ENCODE measurements at places on chromosomes 1 and 21.

DNA sequence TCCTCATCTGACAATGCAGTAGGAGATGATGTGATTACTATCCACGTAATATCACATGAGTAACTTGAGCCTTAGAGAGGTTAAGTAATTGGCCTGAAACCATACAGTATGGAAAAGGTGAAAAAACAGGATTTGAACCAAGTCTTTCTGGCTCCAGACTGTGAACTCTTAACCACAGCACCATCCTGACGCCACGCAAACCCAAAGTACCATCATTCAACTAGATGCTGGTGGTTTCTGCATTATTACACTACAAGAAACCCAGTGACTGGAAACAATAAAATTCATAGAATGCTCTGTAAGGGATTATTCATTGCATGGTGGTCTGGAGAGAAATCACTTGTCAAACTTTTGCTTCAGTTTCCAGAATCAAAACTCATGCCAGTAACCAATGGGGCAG, 90.7 kb downstream of the MAB21L3 start:
- DNase-seq = no peak

DNA sequence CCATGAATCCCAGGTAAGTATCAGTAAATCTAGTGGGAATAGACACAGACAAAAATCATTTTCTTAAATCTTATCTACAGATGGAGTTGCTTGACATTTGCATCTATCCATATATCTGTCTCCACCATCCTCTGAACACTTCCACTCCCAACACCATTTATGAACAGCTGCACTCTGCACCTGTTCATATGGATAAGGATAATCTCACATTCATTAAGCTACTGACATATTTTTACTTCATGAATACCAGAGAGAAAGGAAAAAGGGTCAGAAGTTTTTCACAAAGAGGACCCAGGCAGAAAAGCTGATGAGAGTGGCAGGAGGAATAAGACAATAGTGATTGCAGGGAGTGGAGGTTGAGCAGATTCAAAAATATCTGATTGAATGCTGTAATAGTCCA, 222.6 kb downstream of the DNAH14 start:
- DNase-seq = no peak

DNA sequence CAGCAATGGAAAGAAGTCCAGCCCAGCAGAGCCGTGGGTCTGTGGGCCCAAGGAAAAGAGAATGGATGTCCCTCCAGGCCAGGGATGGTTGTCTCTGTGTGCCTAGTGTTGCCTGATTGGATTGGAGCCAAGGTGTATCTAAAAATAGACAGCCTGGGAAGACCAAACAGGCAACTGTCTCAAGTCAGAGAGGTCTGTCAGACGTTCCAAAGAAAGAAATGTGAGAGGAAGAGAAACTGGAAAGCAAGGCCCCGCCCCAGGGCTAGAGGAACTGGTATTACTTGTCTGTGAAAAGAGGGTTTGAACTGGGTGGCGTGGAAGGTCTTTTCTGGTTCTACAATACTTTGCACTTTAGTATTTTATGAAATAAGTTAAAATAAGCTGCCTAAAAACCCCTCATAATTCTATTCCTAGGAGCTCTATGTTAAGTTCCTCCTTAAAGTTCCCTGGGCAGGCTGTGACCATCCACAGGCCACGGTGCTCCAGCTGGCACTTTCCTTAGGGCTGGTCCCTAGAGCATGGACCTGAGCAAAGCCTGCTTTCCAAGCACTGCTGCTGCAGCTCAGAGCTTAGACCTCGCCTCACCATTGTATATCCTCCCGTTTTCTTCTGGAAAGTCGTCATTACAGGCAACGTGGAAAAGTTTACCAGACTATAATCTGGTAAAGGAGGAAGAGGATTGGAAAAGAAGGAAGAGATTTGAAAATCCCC, 151.6 kb downstream of the DISC1 start:
- DNase-seq = no peak

- DNase-seq = no peak
Observed at GRCh38 chr21:15455819-15456462, 273.8 kb upstream of the USP25 start.

GRCh38 chr1:111570781-111571181, 48.8 kb upstream of the RAP1A start:
- DNase-seq = peak; percentile 1

DNA sequence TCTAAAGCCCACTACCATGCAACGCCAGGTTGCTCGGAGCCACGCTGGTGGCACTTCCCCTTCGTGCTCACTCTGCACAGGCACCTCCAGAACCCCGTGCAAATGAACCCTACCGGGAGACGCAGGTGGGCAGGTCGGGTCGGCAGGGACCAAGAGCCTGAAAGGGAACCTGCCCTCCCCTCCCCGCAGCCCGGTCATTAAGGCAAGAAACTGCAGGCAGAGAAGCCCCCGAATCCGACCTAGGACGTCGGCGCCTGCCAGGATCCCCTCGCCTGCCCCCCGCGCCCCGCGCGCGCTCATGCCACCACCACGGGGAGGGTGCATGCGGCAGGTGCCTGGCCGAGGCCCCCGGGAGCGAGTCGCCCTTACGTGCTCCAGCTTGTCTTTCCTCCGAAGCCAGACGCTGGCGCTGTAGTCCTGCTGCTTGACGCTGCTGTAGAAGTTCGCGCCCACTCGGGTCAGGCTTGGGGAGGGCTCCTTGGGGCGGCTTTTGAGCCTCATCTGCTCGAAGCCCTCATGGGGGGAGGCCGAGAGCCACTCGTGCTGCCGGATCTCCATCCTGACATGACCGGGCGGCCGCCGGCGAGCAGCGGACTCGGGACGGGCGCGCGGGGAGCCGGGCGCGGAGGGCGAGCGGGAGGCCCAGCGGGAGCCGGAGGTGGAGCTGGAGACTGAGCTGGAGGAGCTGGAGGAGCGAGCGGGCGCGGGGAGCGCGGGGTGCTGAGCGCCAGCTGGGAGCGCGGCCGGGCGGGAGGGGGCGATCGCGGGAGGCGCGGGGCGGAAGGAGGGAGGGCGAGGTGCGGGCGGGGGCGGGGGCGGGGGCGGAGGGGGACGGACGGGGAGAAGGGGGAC, 552 bp downstream of the PLD5 start:
- DNase-seq = no peak

DNA sequence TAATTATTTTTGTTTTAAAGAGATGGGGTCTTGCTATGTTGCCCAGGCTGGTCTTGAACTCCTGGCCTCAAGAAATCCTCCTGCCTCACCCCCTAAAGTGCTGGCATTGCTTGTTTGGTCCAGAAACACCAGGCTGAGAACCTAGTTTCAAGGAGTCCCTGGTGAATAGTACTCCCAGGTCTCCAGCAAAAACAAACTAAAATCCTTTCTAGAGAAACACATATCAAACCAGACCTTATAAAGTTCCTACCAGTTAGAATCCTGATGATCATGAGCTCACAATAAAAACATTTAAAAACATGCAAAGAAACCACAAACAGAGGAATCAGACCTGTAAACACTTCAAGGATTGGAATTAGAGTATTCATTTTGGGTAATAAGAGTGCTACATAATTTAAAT, 34.4 kb upstream of the PADI1 start:
- DNase-seq = no peak

DNA sequence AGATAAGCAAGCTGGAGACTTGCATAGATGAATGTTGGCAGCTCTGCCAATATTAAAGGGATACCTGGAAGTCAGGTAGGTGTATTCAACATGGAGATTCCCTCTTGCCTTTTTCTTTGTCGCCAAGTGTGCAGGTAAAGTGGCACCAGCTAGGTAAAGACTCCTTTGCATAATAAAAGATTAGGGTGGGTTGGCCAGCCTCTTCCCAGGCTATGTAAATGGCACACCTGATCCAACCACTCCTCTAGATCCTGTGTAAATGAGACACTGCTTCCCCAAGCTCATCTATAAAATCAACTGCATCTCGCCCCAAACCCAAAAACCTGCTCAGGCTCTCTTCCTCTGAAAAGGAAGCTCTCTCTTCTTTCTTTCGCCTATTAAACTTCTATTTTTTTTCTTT, 100.8 kb upstream of the DSCAM start:
- DNase-seq = no peak

DNA sequence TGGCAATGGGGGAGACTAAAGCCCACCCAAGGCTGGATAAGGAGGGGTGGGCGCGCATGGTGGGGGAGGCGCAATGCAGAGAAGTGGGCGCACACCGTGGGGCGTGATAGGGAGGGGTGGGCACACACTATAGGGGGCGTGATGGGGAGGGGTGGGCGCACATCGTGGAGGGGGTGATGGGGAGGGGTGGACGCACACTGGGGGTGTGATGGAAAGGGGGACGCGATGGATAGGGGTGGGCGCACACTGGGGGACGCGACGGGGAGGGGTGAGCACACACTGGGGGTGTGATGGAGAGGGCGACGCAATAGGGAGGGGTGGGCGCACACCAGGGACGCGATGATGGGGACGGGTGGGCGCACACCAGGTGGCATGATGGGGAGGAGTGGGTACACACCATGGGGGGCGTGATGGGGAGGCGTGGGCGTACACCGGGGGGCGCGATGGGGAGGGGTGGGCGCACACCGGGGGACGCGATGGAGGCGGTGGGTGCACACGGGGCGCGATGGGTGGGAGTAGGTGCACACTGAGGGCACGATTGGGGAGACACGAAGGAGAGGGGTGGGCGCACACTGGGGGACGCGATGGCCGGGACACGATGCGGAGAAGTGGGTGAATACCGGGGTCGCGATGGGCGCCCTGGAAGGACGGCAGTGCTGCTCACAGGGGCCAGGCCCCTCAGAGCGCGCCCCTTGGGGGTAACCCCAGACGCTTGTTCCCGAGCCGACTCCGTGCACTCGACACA, 929 bp downstream of the SUMO3 start:
- no peak for DNase-seq

DNA sequence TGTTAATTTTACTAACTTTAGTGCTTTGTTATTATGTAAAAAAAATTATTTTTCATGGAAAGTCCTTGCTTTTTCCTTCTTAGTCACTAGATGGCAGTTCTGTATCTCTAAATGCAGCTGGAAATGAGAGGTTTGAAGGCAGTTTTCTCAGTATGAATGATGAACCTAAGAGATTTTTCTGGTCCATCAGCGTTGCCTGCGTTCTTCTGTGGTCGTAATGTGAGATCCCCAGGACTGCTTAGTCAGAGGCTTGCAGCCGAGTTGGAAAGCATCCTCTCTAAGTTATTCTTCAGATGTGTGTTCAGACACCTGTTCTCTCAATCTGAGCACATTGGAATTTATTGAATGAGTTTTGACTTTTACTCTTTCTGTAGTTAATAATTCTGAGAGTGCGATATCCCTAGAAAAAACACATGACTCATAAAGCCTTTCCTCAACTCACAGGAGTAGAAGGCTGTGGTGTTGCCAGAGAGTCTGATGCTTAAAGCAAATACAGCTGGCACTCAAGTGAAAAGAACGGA, 99.3 kb downstream of the FMN2 start:
- no peak for DNase-seq

GRCh38 chr1:221117548-221117951, 238.3 kb downstream of the HLX start:
- DNase-seq = no peak

- no peak for DNase-seq
Observed at GRCh38 chr1:86754265-86754974, 50.0 kb downstream of the SH3GLB1 start.
